ENCODE measurements at places on chromosomes 11 and 22.

DNA sequence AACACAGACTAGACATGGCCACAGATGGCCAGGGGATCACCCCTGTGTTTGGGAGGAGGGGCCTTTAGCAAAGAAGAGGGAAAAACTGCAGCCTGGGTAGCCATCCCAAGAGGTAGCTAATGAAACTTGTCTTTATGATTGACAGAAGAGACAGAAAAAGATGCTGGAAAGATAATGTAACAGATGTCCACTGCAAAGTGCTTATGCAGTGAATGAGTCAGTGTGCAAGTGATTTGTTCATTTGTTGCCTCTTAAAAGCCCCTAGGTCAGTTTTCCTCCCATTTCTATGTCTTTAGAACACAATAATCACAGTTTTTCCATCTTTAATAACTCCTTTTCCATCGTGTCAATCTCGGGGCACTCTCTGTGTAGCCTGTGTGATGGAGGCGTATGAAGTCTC, 57.2 kb downstream of the INSC start:
- H3K36me3 ChIP-seq, result no peaks in the 10 kb centered on the region
- no peak overlapping the region for H3K4me3 ChIP-seq
- H3K27ac ChIP-seq, result no peak overlapping the region
- H3K27me3 ChIP-seq, result no peaks in the 10 kb centered on the region
- no peak for DNase-seq

- no peak for DNase-seq
- no peak overlapping the region for H3K27ac ChIP-seq
- no peaks in the 10 kb centered on the region for H3K4me1 ChIP-seq
- no peak overlapping the region for H3K4me3 ChIP-seq
These were observed 12.8 kb downstream of the UFD1 start for GRCh38 chr22:19466126-19466716.

DNA sequence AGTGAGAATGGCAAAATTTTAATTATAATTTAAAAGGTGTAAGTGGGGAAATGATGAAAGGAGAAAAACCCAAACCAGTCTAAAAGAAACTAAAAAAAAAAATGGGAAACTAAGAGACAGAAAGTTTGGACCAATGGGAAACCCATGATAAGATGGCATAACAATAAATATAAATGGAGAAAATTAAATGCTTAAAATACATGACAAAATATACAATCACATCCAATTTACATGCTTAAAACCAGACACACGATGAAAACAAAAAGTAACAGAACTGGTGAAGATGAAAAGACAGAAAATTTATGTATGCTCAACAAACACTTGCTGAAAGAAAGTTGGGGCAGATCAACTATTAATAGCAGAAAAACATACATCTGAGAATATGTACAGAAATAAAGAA, 1471.1 kb downstream of the TBC1D22A start:
- no peak overlapping the region for H3K4me3 ChIP-seq
- no peak for DNase-seq
- no peak overlapping the region for H3K27ac ChIP-seq
- no peaks in the 10 kb centered on the region for H3K36me3 ChIP-seq
- H3K27me3 ChIP-seq, result no peaks in the 10 kb centered on the region

GRCh38 chr11:10030122-10030490, 263.9 kb downstream of the SBF2 start:
- H3K4me1 ChIP-seq, result no peaks in the 10 kb centered on the region
- no peak for DNase-seq
- no peaks in the 10 kb centered on the region for H3K27me3 ChIP-seq
- no peaks in the 10 kb centered on the region for H3K36me3 ChIP-seq

DNA sequence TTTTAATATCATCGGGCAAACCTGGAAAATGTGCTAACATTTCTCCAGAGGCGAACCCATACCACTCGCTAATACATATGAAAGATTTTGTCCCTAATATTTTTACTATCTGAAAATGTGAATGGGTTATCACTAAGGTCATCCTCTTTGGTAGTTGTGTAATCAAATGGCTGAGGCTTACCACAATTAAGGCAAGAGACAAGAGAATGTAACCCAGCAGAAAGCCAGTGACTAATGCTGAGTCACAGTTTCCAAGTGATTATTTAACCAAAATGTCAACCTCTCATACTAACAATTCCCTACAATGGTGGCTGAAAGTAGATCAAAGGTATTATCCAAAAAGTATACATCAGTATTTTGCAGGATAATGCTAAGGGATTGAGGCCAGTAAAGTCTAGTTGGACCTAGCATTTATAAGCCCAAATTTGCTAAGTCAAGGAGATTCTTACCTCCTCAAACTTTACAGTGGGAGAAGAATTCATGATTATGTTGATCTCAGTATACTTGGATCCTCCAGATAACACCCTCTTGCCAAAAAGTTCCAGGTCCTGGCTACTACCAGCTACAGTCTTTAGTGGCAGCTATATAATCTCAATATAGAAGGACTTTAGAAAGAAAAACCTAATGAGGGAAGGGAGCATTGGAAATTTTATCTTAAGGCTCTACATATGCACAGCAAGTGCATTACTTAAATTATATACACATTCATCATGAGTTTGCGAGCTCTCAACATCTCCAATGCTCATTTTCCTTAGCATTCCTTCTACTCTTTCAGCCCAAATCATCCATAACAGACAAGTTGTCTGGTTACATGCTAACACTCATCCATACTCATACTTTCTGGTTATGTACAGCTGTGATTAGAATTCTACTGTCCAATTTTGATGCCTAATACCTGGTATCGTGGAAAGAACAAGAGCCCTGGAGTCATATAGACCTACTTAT, 25.4 kb downstream of the SIK3 start:
- no peak overlapping the region for H3K27ac ChIP-seq
- no peak for DNase-seq
- H3K36me3 ChIP-seq, result no peaks in the 10 kb centered on the region
- H3K4me3 ChIP-seq, result no peak overlapping the region
- H3K27me3 ChIP-seq, result no peaks in the 10 kb centered on the region

DNA sequence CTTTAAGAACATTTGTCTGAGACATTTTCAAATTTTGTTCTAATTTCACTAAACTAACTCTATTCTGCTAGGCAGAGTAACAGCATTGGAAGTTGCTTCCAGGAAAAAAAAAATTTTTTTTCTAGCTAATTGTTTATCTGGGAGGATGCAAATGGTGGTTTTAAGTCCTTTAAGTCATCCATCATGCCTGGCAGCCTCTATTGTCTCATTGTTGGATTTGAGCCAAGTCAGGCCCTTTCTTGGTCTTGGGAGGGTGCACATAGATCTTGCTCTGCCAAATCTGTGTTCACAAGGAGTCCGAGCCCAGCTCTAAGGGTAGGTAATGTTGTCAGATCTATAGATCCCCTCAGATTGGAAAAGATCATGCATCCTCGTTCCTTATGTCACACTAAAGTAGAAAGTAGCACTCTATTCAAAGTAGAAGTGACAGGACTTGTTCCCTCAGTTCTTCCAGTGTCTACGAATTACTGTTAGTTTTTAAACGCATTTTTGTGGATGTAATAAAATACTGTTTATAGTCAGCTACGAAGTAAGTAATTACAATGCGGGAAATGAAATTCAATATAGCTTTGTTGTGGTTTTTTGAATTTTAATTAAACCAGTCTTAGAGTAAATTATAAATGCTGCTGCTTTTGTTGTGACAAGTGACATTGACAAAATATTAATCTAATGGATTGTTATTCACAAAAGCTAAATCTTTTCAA, 166.0 kb upstream of the RASSF10 start:
- no peaks in the 10 kb centered on the region for H3K27me3 ChIP-seq
- H3K27ac ChIP-seq, result peak overlapping the region; percentile 50
- no peaks in the 10 kb centered on the region for H3K36me3 ChIP-seq

DNA sequence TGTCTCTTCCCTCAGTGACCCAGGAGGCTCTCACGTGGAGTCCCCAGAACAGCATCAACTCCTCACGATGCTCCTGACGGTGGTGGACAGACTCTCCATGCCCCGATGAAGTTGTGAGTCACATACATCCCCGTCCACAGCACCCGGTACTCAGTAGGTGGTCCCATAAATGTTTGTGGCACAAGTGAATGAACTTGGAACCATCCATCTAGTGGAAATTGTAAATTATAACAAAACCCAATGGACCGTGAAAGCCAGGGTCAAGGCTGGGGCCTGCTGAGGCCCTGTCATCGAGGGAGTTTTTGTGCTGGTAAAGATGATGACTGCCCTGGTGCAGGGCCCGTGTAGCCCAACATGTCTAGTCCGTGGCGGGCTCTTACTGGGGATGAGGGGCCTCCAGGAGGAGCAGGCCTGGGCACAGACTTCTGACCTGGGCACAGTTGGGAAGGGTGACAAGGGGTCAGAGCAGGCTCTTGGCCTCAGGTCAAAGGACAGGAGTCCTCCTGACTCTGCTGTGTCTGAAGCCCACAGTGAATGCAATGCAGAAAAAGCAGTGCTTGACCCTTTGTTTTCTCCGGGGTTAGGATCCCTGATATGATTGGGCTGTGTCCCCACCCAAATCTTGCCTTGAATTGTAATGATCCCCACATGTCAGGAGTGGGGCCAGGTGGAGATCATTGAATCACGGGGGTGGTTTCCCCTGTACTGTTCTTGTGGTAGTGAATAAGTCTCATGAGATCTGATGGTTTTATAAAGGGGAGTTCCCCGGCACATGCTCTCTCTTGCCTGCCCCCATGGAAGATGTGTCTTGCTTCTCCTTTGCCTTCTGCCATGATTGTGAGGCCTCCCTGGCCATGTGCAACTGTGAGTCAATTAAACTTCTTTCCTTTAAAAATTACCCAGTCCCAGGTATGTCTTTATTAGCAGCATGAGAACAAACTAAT, 20.0 kb upstream of the SMIM38 start:
- no peak for DNase-seq
- H3K4me1 ChIP-seq, result no peaks in the 10 kb centered on the region
- H3K27ac ChIP-seq, result no peak overlapping the region
- no peak overlapping the region for H3K4me3 ChIP-seq
- H3K27me3 ChIP-seq, result no peaks in the 10 kb centered on the region
- H3K36me3 ChIP-seq, result no peaks in the 10 kb centered on the region

GRCh38 chr11:76655501-76656049, 15.0 kb downstream of the LRRC32 start:
- H3K27me3 ChIP-seq, result no peaks in the 10 kb centered on the region
- DNase-seq, result no peak
- no peaks in the 10 kb centered on the region for H3K4me1 ChIP-seq
- H3K4me3 ChIP-seq, result no peak overlapping the region

DNA sequence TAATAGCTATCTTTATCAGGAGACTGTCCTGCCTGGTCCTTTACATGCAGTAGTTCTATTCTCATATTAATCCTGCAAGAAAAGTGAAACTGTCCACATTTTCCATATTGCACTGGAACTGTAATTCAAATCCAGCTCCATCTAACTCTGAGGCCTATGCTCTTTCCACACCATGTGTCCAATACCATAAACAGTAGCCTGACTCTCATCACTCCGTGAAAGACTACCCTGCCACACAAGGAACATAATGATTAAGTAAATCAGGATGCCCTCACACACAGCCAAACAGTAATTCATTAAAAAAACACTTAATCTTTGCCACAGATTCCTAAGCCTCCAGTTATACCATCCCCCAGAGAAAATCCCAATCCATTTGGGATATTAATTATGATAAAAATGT, 285.3 kb upstream of the PITPNB start:
- no peak overlapping the region for H3K4me3 ChIP-seq
- no peaks in the 10 kb centered on the region for H3K4me1 ChIP-seq
- H3K27ac ChIP-seq, result no peak overlapping the region
- H3K36me3 ChIP-seq, result no peaks in the 10 kb centered on the region
- no peak for DNase-seq

- no peak overlapping the region for H3K4me3 ChIP-seq
- H3K27ac ChIP-seq, result no peak overlapping the region
- H3K27me3 ChIP-seq, result no peaks in the 10 kb centered on the region
- no peaks in the 10 kb centered on the region for H3K4me1 ChIP-seq
- H3K36me3 ChIP-seq, result no peaks in the 10 kb centered on the region
These were observed 10.8 kb downstream of the CRKL start for GRCh38 chr22:20927940-20928572.

- H3K4me1 ChIP-seq, result no peaks in the 10 kb centered on the region
- H3K4me3 ChIP-seq, result no peak overlapping the region
- no peak for DNase-seq
- H3K27ac ChIP-seq, result no peak overlapping the region
These were observed 344.4 kb downstream of the CTTN start for GRCh38 chr11:70742553-70743291.

Measured in prostate gland (tissue), 2 donors.